ENCODE measurements at places on chromosomes 5 and 9. TPM values are rescaled to one million over a fixed set of nuclear protein-coding genes. Genes with fewer than 3 reads are reported as not detected.

GRCh38 chr5:92222449-92222848 is 839.3 kb upstream of the ARRDC3 start:
- no peak for DNase-seq

PARP8 gene
- polyA plus RNA-seq = 17.1 TPM

SLC4A9 gene
- 13.6 TPM for polyA plus RNA-seq

DNA sequence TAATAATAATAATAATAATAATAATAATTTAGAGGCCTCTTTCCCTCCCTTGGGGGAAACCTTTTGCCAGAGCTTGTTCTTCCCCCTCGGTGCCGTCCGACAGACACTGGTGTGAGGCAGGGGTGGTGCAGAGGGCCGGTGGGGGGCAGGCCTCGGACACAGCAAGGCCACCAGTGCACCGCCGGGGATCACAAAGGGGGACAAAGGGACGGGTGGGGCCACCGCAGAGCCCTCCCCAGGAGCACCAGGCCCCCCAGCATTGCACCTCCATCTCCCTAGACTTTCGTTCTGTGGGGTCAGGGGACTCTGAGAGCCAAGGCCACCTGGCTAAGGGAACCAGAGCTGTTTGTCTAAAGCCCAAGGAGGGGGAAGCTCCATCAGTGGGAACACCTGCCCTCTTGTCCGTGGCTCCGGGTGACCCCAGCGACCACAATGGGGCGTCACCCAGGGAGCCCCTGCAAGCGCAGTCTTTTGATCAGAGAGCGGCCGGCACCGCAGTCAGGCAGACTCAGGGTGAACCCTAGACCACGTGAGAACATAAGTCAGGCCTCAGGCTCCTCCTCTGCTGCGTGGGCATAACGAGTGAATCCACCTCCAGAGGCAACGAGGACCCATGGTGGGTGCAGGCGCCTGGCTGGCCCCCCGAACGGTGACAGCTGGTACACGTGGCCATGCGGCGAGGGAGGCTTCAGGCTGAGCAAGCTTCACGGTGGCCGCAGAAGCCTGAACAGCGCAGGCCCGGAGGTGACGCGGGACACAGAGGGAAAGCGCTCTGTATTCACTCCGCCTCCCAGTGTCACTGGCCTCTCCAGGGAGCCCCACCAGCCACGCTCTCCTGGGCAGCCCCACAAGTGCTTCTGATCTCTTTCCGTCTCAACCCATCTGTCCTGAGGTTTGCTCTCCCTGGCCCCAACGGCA is 12.0 kb upstream of the QSOX2 start:
- no peak for DNase-seq

DNA sequence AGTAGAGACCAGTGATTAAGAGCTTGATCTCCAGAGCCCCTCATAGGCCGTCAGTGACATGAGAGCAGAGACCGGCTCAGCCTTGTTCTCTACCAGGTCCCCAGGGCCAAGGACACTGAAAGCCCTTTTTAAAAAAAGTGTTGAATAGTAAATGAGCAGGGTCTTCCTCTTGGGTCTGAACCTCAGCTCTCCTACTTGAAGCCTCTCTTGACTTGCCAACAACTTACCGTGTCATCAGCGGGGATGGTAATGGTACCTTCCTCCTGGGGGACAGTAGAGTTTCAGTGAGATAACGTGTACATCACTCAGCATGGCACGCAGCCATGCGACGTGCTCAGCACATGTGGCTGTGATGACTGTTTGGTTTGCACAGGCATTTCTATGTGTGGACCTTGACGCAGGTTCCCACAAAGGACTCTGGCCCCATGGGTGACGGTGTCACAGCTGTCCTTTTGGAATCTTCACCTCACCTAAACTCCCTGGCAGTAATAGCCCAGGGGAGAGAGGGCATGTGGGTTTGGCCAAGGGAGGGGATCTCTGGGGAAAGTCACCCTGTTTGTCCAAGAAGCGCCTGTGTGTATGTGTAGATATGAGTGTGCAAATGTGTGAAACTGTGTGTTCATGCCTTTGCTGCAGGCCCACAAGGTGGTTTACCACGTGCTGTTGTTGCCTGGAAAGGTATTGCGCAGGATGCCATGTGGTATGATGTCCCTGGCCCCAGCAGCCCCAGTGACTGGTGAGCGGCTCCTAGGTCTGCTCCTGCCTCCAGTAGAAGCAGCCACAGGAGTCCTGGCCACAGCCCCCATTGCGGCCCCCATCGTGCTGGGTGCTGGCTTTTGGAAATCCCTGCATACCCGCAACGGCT is 18.7 kb downstream of the ERGIC1 start:
- no peak for DNase-seq

DNA sequence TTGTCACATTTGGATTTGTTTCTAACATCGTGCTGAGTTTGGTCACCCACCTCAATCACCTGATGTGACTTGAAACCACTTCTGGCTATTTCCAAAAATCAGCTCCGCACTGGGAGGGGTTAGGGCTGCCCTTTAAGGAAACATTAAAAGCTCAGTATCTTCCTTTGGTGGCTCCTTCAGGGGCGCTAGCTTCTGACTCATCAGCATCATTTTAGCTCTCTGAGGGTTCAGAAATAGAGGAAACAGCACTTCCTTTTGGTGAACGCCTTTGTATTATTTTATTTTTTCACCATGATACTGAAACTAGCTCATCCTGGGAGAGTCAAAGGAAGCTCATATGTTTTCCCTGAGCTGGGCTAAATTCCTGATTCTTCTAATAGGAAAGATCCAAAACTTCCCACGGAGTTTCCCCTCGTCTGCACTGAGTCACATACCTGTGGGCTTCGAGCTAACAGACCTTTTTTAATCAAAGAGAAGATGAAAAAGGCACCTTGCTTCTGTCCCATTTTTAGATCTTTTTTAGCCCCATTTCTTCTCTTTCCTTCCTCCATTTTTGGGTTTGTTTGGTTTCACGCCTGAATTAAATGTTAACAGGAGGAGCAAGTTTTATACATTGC is 48.2 kb downstream of the ROPN1L start:
- DNase-seq = no peak

- no peak for DNase-seq
Observed at GRCh38 chr5:180387798-180388197, 34.7 kb upstream of the GFPT2 start.

DNA sequence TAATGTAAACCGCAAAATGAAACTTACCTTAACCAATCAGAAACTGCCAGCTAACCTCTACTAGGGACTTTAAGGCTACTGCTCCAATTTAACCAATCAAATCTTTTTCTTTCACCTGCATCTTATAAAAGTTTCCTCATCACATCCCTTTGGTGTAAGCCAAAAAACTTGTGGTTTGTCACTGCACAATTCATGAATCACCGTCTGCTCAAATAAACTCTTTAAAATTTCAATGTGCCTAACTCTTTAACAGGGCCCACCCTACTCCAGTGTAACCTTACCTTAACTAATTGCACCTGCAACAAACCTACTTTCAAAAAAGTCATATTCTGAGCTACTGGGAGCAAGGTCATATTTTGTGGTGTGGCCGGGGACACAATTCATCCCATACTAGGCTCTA is 172.2 kb upstream of the GRAMD2B start:
- DNase-seq = no peak

KCNT1 gene
- 0.24 TPM for polyA plus RNA-seq

ADCY2 gene
- polyA plus RNA-seq = 4.5 TPM

MRPS2 gene
- polyA plus RNA-seq = 42.4 TPM

TOR4A gene
- 6.3 TPM for polyA plus RNA-seq

DNA sequence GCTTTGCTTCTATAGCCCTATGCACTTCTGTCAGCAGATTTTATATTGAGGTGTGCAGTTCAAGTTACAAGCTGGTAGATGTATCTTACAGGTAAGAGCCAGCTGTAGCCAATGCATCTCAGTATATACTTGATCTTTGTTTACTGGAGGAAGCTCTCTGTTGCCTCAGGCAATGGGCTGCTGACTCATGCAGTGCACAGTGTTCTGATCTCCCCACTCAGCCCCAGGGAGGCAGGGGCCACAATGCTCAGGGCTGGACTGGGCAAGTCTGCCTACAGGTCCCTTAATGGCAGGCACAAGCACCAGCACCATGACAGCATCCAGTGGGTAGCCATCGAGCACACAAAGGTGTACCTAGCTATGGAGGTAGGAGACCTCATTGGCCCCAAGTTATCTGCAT is 178.8 kb upstream of the CDH10 start:
- DNase-seq = no peak
